ENCODE measurements at places on chromosomes 11 and 22.
A peak's percentile ranks its signal among the peaks of the same experiment; 100 is the strongest.

GRCh38 chr22:23700706-23701105 lies 9.9 kb downstream of the RGL4 start:
- DNase-seq = no peak

GRCh38 chr11:64173616-64174355 lies 7.9 kb upstream of the MACROD1 start:
- no peak for DNase-seq

GRCh38 chr11:35463331-35463751 lies 44.0 kb upstream of the SLC1A2 start:
- no peak for DNase-seq

- DNase-seq = no peak
These were observed 23.7 kb upstream of the NAP1L4 start for GRCh38 chr11:3015796-3016195.

DNA sequence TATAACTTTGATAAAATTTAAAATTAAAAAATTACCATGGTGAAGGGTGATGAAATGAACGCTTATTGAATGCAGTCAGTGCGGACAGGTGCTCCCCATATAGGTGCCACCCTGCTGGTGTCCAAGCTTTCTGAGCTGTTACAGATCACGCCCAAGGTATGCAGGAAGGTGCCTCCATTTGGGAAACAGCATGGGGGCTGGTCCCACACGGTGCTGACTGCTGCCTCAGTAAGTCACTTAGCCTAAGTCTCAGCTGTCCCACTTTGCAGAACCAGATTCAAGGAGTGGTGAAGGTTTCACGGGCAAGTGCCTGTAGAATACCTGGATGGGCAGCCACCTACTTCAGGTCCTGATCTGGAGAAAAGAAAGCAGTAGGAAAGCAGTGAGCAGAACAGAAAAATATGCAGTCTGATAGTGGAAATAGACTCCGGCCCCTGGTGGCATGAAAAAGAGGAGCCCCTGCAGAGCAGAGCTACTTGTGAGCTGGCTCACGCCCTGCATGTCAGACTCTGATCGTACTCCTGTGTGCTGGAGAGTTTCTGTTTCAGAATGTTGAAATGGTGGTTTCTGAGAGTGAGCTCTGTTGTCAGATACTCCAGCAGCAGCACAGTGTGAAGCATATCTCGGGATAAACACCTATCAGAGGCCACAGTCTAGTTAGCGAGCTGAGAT lies 33.2 kb downstream of the ADORA2A start:
- no peak for DNase-seq

GRCh38 chr11:65047581-65048422 lies 6.8 kb downstream of the SAC3D1 start:
- DNase-seq = no peak

GRCh38 chr22:32204856-32205722 lies at the start of gene RFPL2:
RFPL2 (minus strand) TSS chr22:32205073; CDS start chr22:32202451, 2,622 bp downstream.
- peak; percentile 62 for DNase-seq

DNA sequence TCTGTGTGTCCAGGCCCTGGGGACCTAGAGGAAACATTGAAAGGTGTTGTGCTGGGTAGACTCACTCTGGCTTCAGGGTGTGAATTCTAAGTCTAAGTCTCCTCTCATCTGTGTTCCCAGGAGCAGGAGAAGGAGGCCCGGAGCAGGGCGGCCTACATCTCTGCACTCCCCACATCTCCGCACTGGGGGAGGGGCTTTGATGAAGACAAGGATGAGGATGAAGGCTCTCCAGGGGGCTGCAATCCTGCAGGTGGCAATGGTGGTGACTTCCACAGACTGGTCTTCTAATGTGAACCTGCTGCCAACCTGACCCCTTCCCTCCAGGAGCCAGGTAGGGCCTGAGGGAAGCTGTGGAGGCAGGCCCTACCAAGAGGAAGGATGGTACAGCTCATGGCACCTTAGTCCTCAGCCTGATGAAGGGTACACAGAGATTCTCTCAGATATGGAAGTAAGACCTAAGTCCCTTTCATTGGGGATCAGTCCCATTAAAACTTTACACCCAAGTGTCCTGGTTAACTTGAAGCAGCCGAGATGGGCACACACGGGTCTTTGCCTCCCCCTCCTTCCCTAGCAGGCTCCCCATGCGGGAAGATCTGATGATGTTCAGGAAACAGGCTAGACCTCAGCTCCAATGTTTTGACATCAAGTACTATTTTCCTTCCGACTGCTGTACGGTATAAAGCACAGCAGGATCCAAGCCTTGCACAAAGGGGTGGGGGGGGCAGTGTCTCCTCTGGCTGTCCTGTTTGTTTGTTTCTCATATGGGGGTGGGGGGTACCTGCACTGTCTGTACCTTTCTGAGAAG lies 25.0 kb downstream of the USP35 start:
- DNase-seq = no peak

DNA sequence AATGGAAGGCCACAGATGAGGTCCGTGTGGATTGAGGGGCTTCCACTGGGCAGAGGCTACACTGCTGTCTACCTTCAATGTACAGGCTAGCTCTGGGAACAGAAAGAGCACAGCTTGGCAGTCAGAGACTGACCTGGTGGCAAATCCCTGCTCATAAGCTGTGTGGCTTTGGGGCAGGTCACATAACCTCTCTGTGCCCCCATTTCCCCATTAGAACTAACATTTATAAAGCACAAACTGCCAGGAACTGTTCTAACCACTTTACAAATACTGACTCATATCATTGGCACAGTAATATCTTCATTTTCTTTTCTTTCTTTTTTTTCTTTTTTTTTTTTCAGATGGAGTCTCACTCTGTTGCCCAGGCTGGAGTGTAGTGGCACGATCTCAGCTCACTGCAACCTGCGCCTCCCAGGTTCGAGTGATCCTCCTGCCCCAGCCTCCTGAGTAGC lies 3.1 kb downstream of the FOSL1 start:
- no peak for DNase-seq

GRCh38 chr11:113880971-113881370 lies 5.6 kb upstream of the USP28 start:
- DNase-seq = no peak

- DNase-seq = no peak
These were observed 4.7 kb downstream of the PLAAT3 start for GRCh38 chr11:63609536-63609935.

DNA sequence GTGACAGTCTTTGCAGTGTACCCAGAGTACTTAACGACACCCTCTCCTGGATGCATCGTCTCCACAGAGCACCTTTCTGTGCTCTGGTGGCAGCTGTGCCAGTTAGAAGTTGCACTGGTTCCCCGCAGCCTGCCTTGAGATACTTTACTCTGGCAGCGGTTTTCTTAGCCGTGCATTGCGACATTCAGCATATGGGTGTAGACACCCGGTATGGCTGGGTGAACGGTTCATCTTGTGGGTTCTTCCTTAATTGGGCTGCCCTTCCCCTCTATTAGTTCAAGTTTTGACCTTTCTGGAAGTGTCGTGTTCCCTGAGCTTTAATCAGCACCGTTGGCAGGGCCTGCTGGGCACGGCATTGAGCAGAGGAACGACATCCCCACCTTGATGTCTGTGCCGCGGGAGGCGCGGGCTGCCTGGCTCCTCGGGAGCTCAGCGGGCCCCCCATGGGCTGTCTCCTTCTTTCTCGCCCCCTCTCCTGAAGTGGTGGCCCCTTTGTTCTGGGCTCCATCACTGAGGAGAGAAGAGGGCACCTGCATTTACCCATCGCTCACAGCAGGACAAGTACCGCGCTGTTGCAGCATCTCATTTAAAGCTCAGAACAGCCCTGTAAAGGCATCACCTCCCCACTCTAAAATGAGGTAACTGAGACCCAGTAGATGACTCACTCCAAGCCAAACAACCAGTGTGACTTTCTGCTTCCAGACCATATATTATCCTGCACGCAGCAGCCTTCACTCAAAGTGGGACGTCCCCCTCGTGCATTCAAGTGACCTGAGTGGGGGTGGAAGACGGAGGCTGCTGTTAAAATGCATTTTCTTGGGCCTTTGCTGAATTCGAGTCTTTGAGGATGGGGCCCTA lies 13.3 kb downstream of the FAM83F start:
- no peak for DNase-seq

GRCh38 chr22:29002603-29003002 lies 59.0 kb downstream of the C22orf31 start:
- DNase-seq = no peak

GRCh38 chr22:43013355-43014315 lies 1.3 kb downstream of the PACSIN2 start:
- peak; percentile 22 for DNase-seq

DNA sequence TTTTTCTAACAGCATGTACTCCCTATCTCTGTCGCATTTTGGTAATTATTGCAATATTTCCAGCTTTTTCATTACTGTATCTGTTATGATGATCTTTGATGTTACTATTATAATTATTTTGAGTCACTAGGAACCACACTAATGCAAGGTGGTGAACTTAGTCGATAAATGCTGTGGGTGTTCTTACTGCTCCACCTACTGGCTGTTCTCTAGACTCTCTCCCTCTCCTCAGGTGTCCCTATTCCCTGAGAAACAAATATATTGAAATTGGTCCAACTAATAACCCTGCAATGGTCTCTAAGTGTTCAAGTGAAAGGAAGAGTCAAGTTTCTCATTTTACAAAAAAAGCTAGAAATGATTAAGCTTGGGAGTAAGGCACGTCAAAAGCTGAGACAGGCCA lies 10.5 kb downstream of the ARL14EP start:
- no peak for DNase-seq

DNA sequence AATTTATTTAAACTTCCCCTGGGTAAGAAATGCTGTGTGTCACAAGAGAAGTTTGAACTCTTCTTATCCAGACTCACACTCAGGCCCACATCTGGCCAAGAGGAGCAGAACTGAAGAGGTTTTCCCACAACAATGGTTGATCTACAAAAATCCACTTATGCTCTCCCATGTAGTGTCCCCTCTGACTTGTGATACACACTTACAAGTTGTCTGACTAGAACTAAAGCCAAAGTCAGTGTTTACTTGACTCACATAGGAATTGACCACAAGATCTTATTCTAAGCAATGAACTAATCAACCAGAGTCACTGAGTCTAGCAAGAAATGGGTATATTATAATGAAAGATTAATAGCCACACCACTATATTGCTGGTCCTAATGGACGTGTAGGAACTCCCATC lies 133.0 kb downstream of the ATG16L2 start:
- no peak for DNase-seq

GRCh38 chr11:102780491-102780918 lies at the start of gene MMP10:
MMP10 (minus strand) TSS chr11:102780628; CDS start chr11:102780591, 37 bp downstream.
- DNase-seq = no peak

DNA sequence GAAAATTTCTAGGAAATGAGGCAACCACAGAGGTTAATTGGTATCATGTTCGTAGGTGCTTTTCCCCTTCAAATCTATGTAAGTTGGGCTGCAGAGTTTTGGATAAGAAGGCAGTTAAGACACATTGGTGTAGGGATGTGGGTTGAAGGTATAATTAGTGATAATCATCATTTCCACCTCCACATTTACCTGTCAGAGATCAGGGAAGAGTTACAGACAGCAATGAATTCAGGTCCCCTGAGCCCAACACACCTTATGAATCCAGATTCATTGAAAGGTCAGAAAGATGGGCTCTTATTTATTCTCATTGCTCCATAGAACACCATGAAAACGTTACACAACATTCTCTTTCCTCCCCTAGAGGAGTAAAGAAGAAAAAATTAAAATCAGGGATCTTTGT lies 308.7 kb downstream of the C11orf87 start:
- DNase-seq = no peak

DNA sequence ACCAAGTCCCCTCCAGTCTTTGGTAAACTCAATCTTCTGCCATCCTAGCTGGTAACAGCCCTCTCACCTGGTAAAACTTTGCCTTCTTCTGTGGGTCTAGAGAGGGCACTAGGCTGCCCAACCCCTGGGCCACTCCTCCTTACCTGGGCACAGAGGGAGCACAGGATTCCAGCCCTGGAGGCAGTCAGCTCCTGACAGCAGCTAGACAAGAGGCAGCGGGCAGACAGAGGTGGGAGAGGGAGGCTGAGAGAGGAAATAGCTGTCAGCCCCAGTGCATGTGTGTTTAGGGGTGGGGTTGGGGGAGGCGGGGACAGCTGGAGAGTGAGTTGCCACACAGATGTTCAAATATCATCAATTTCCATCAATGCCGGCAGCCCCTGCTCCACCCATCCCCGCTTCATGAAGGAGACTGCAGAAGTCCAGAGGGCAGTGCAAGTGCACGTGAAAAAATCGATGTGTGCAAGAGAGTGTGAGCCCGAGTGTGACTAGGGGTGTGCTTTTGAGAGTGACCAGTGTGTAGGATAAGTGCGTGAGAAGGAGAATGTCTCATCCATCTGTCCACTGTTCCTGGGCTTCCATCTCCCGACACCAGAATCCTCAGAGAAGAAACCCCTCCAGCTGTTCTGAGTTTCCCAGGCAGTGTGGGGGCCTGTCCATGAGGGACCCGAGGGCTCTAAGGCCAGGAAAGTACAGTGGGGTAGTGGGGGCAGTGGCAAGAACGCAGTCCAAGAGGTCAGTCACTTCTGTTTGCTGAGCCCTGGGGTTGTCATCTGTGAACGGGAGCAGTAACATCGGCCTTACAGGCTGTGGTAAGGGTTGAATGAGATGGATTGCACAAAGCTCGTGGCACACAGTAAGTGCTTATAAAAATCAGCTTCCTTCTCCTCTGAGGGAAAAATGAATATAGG lies at the start of gene PTGDR2:
Gene PTGDR2 (minus strand): TSS at position 225 of the 908 bp plus-strand sequence. CDS start 2,228 bp downstream, outside the sequence.
- DNase-seq = no peak

DNA sequence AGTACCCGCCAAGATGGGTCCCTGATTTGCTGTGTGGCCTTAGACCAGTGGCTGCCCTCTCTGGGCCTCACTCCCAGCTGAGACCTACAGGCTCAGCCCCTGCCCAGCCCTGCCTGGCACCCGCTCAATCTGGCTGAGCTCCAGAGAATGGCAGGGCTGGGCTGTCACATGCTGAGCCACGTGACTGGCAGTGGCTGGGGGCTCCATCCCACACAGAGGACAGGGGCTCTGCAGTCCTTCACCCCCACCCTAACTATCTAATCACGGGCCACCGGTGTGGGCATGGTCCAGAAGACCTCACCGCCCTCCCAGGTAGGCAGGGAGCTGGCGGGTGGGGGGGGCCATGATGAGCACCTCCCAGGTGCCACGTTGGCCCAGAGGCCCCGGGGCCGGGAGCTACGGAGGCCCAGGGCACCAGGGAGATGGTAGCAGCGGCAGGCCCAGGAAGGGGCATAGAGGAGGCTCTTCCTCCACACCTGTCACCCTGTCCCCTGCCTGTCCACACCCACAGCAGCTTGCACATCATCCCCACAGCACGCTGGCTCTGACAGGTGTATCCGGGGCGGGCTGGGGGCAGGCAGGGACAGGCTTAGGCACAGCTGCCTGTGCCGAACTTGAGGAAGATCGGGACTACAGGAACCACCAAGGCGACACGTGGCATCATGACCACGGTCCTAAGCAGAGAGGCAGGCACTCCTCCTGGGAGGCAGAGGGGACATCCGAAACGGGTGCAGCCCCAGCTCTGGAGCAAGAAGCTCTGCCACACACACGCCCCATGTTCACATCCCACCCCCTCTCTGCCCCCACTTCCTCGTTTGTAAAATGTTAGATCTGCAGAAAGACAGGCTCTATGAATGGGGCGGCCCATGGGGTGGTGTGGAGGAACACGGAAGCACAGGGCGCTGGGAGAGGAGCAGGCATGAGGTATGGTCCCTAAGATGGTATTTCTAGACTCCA lies 1.5 kb upstream of the ALDH3B1 start:
- no peak for DNase-seq

- DNase-seq = no peak
These were observed 122.6 kb downstream of the IGLL1 start for GRCh38 chr22:23457380-23457985.
